Subcutaneous adipose tissue (tissue), 4 donors: ENCODE measurements at places on chromosomes 11 and 22. TPM values are rescaled to one million over a fixed set of nuclear protein-coding genes. Genes with fewer than 3 reads are reported as not detected.

KCNJ11 gene
- total RNA-seq = 4.0 TPM

FBLN1 gene
- 116 TPM for total RNA-seq

FGF19 gene
- not detected for total RNA-seq

PAX6 gene
- not detected for total RNA-seq

OLFML1 gene
- 4.1 TPM for total RNA-seq

PNPLA5 gene
- not detected for total RNA-seq

MYOD1 gene
- total RNA-seq = not detected

SLC6A5 gene
- total RNA-seq = not detected

NOX4 gene
- total RNA-seq = 44.5 TPM

ISX gene
- total RNA-seq = not detected

PGA3 gene
- 4.4 TPM for total RNA-seq

CDC45 gene
- not detected for total RNA-seq

GGTLC2 gene
- total RNA-seq = not detected

ANO5 gene
- 3.3 TPM for total RNA-seq

BACE1 gene
- 17.4 TPM for total RNA-seq

PIWIL4 gene
- 9.0 TPM for total RNA-seq

PANX3 gene
- total RNA-seq = not detected

TMX2 gene
- 72.7 TPM for total RNA-seq

PNPLA3 gene
- total RNA-seq = 2.6 TPM

EFEMP2 gene
- 65.4 TPM for total RNA-seq

LRRC55 gene
- not detected for total RNA-seq

ADM gene
- 350 TPM for total RNA-seq

KCNJ4 gene
- total RNA-seq = not detected

RIC3 gene
- 1.5 TPM for total RNA-seq

RBMXL2 gene
- not detected for total RNA-seq

MN1 gene
- 3.0 TPM for total RNA-seq

NAALADL1 gene
- total RNA-seq = 12.8 TPM

TEX12 gene
- 1.5 TPM for total RNA-seq

HTR3A gene
- total RNA-seq = not detected

CSF2RB gene
- total RNA-seq = 9.6 TPM

FGF3 gene
- total RNA-seq = not detected

GRM5 gene
- total RNA-seq = 0.16 TPM

ESAM gene
- total RNA-seq = 82.7 TPM

SAA1 gene
- 714 TPM for total RNA-seq

MCAM gene
- total RNA-seq = 1,270 TPM

SCGB2A2 gene
- total RNA-seq = not detected

PRDM10 gene
- total RNA-seq = 4.6 TPM

RHBDD3 gene
- 14.8 TPM for total RNA-seq

ROBO4 gene
- 22.2 TPM for total RNA-seq

AMOTL1 gene
- 46.7 TPM for total RNA-seq

GP1BB gene
- 1.5 TPM for total RNA-seq

CDCA5 gene
- total RNA-seq = 1.9 TPM

KRTAP5-8 gene
- 0.66 TPM for total RNA-seq

CHRDL2 gene
- total RNA-seq = not detected

CRYBA4 gene
- not detected for total RNA-seq

LMNTD2 gene
- 2.4 TPM for total RNA-seq
